Activated B cell treated with CpG ODN at 0.5 μM for 24 hours (primary cell): ENCODE measurements at places on chromosomes 7 and 10. TPM values are rescaled to one million over a fixed set of nuclear protein-coding genes. Genes with fewer than 3 reads are reported as not detected.

- DNase-seq: peak; percentile 61
- peaks cover 9% of the 10 kb centered on the region for H3K27me3 ChIP-seq
- peaks cover 38% of the 10 kb centered on the region for H3K4me1 ChIP-seq
Observed at GRCh38 chr10:119542988-119543813, 682 bp upstream of the RGS10 start.

The CLRN3 gene
- not detected in 2 replicates for total RNA-seq

GRCh38 chr7:149621776-149622175 lies 124.2 kb upstream of the ZNF746 start:
- H3K36me3 ChIP-seq: peaks cover 55% of the 10 kb centered on the region
- H3K27me3 ChIP-seq: peaks cover 3% of the 10 kb centered on the region
- DNase-seq: no peak

GRCh38 chr7:55242613-55243012 lies 122.5 kb upstream of the LANCL2 start:
- no peaks in the 10 kb centered on the region for H3K36me3 ChIP-seq
- H3K4me3 ChIP-seq: no peak overlapping the region
- no peak overlapping the region for H3K27ac ChIP-seq

The HMX3 gene
- total RNA-seq: not detected in 2 replicates

The STEAP2 gene
- total RNA-seq: not detected in 2 replicates

DNA sequence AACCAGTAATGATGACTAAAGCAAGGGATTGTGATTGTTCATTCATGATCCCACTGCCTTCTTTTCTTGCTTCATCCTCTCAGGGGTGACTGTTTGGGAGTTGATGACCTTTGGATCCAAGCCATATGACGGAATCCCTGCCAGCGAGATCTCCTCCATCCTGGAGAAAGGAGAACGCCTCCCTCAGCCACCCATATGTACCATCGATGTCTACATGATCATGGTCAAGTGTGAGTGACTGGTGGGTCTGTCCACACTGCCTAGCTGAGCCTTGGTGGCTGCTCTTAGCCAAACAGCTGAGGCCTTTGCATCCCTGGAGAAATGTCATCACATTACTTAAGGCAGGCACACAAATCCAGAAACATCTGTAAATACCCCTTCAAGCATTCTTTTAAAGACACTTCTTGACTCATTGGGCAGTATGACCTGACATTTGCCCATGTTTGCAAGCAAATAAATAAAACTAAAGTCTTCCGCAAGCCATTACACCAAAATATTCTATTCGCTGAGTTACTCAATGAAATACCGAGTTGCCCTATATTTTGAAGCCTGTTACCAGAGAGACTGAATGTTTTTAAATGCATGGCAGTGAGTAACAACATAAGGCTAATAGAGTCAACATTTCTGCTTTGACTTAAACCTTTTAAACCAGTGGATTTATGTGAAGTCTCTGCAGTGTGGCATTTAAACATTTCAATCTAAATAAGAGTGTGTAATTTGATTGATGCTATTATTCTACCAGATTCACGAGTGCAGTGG lies 166.3 kb upstream of the LANCL2 start:
- no peaks in the 10 kb centered on the region for H3K27me3 ChIP-seq
- no peaks in the 10 kb centered on the region for H3K4me1 ChIP-seq
- no peak overlapping the region for H3K27ac ChIP-seq
- no peak overlapping the region for H3K4me3 ChIP-seq
- no peaks in the 10 kb centered on the region for H3K36me3 ChIP-seq
- no peak for DNase-seq

DNA sequence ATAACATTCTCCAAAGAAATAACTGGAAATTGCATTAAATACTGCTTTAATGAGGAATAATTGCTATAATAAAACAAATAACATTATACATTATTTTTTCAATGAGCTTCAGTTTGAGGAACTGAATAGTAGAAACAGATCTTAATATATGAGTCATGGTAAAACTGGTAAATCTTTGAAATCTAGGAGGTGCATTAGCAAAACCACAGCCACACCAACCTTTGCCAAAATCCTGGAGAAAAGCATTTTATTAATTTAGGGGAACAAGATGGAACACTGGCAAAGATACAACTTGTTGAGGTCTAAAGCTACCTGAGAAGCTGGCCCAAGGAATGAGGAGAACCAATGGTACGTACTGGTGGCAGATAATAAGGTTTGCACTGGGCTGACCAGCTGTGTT lies 5.4 kb upstream of the ASL start:
- H3K36me3 ChIP-seq: no peaks in the 10 kb centered on the region
- no peak for DNase-seq
- no peak overlapping the region for H3K4me3 ChIP-seq
- H3K27me3 ChIP-seq: peaks cover 4% of the 10 kb centered on the region
- peaks cover 1% of the 10 kb centered on the region for H3K4me1 ChIP-seq
- H3K27ac ChIP-seq: no peak overlapping the region

- no peaks in the 10 kb centered on the region for H3K4me1 ChIP-seq
- no peak overlapping the region for H3K27ac ChIP-seq
- peaks cover 6% of the 10 kb centered on the region for H3K27me3 ChIP-seq
Observed at GRCh38 chr10:89090756-89091445, 100.3 kb downstream of the FAS start.

DNA sequence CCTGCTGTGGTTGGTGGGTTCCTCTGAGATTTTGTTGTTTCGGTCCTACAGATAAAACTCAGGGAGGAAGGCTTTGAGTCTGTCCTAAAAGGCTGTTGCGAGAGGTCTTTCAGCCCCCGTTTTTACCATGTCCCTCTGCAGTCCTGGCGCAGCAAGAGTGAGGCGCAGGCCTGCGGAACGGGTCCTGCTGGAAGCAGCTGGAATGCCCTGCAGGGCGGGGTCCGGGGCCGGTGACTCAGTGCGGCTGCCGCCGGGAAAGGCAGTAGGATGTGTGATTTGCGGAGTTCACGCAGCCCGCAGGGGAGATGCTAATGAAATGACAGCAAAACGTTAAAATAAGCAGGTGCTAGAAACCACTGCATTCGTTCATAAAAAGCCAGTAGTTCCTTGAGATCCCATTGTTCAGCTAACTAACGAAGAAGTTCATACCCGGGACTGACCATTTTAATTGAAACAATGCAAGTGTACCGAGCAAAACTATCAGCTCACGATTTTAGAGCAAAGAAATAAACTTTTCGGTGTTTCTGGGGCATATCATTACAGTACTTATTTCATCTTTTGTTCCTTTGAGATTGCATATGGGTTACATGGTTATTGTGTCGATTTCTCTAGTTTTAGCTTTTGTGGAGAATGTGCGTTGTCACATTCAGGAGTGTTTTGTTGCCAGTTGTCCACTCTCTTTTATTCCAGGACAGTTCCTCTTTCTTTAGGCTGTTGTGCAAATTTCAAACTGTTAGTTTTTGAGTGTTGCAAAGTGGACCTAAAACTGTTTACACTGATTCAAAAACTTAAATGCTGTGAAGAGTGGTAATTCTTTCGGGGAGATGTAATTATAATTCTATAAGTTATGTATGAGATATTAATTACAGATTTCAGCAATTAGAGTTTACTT lies 783 bp downstream of the ANLN start:
- H3K27me3 ChIP-seq: peaks cover 7% of the 10 kb centered on the region
- H3K4me3 ChIP-seq: peak overlapping the region; percentile 76
- peak; percentile 25 for DNase-seq
- no peak overlapping the region for H3K27ac ChIP-seq

DNA sequence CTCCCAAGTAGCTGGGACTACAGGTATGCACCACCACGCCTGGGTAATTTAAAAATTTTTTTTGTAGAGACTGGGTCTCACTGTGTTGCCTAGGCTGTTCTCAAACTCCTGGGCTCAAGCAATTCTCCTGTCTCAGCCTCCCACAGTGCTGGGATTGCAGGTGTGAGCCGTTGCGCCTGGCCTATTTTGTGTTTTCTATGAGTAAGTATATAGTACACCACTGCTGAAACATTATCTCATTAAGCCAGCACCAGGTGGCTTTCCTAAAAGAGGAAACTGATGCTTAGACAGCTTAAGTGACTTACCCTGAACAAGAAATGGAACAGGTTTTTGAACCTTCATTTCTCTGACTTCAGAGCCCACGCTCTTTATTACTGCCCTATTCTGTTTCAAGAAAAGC lies 7.8 kb upstream of the PTPN12 start:
- no peak for DNase-seq
- peak overlapping the region; percentile 66 for H3K27ac ChIP-seq
- no peaks in the 10 kb centered on the region for H3K36me3 ChIP-seq
- H3K27me3 ChIP-seq: no peaks in the 10 kb centered on the region
- no peak overlapping the region for H3K4me3 ChIP-seq
- H3K4me1 ChIP-seq: peaks cover 37% of the 10 kb centered on the region

The ITPRID1 gene
- total RNA-seq: not detected in 2 replicates

The ENKUR gene
- not detected in 2 replicates for total RNA-seq

- peaks cover 34% of the 10 kb centered on the region for H3K27me3 ChIP-seq
- H3K36me3 ChIP-seq: no peaks in the 10 kb centered on the region
- H3K4me1 ChIP-seq: peaks cover 6% of the 10 kb centered on the region
- no peak overlapping the region for H3K27ac ChIP-seq
- H3K4me3 ChIP-seq: no peak overlapping the region
Observed at GRCh38 chr10:99555825-99556523, 23.2 kb downstream of the NKX2-3 start.

- peaks cover 28% of the 10 kb centered on the region for H3K27me3 ChIP-seq
- H3K4me1 ChIP-seq: peaks cover 3% of the 10 kb centered on the region
- no peak overlapping the region for H3K4me3 ChIP-seq
- DNase-seq: no peak
- H3K36me3 ChIP-seq: no peaks in the 10 kb centered on the region
- H3K27ac ChIP-seq: no peak overlapping the region
Observed at GRCh38 chr7:142461437-142461836, 203.6 kb upstream of the PRSS58 start.

DNA sequence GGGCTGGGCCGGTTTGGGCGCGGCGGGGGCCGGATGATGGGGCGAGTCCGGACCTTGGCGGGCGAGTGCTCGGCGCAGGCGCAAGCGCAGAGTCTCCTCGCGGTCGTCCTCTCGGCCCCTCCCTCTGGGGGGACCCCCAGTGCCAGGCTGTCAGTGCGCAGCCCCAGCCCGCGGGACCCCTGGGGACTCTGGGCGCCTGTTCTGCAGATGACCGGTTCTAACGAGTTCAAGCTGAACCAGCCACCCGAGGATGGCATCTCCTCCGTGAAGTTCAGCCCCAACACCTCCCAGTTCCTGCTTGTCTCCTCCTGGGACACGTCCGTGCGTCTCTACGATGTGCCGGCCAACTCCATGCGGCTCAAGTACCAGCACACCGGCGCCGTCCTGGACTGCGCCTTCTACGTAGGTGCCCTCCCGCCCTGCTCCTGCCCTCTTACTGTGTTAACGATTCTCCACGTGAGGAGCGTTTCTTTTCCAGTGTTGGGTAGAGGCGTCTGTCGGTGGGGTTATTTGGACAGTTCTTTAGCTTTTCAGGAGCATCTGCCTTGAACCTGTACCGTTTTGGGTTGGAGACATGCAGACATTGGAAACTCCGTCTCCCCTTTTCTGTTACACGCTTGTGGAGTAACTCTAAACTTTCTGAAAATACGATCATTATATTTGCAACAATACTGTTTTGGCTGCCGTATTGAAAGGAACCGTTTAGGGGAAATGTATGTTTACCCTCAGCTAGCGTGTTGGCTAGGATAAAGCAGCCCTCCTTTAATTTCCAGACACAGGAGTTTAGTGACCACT lies 706 bp downstream of the BUB3 start:
- H3K4me1 ChIP-seq: peaks cover 71% of the 10 kb centered on the region
- peak; percentile 63 for DNase-seq
- H3K4me3 ChIP-seq: peak overlapping the region; percentile 100
- H3K27ac ChIP-seq: peak overlapping the region; percentile 99
- H3K36me3 ChIP-seq: peaks cover 53% of the 10 kb centered on the region

The C10orf53 gene
- not detected in 2 replicates for total RNA-seq

GRCh38 chr7:74104702-74105101 lies 21.1 kb downstream of the LIMK1 start:
- DNase-seq: no peak
- peaks cover 28% of the 10 kb centered on the region for H3K4me1 ChIP-seq
- H3K4me3 ChIP-seq: no peak overlapping the region
- no peaks in the 10 kb centered on the region for H3K27me3 ChIP-seq
- H3K27ac ChIP-seq: no peak overlapping the region
- peaks cover 67% of the 10 kb centered on the region for H3K36me3 ChIP-seq

DNA sequence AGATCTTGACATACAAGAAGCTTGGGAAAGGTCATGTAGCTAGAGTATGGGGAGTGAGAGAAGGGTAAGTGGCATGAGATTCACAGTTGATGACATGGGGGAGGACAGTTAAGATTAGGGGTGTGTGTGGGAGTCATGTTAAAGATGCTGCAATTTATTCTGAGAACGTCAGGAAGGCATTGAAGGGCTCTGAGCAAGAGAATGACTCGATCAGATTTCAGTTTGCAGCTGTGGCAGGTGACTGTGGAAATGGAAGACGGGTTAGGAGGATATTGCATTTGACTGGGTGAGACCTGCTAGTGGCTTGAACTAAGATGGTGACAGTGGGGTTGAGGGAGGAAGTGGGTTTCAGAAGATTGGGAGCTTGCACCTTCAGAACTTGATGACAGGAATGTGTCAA lies 5.6 kb downstream of the CDC123 start:
- H3K27me3 ChIP-seq: no peaks in the 10 kb centered on the region
- no peak overlapping the region for H3K4me3 ChIP-seq
- H3K4me1 ChIP-seq: peaks cover 33% of the 10 kb centered on the region
- peaks cover 68% of the 10 kb centered on the region for H3K36me3 ChIP-seq
- peak overlapping the region; percentile 3 for H3K27ac ChIP-seq

DNA sequence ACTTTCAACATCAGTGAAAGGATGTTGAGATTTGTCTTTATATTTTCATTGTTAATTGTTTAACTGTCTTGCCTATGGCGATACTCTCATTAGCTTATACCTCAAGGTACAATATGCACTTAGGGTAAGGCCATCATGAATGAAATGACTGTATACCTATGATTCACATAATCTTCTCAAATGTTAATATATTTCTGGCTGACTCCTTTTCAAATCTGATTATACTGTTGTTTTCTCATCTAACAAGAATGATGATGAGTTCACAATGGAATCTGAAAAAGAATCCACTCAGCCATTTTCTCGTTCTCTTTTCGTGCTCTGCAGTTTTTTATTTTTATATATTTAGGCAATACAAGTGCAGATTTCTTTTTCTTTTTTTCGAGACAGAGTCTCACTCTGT lies 159.1 kb downstream of the ARHGAP12 start:
- H3K4me3 ChIP-seq: no peak overlapping the region
- H3K36me3 ChIP-seq: no peaks in the 10 kb centered on the region
- H3K4me1 ChIP-seq: no peaks in the 10 kb centered on the region
- no peaks in the 10 kb centered on the region for H3K27me3 ChIP-seq

DNA sequence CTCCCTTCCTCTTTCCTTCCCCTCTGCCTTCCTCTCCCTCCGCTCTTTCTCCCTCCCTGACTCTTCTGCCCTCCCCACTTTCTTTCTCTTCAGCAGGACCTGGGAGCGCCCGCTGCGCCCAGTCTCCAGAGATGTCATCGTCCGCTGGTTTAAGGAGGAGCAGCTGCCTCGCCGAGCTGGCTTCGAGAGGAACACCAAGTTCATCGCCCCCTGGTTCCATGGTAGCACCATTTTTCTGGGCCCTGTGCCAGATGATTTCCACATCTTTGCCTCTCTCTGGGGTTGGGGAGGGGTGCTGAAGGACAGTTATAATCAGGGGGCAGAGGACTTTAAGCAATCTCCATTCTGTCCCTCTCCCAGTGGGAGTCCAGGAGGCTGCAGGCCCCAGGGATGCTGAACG lies 71.6 kb downstream of the SH2D4B start:
- no peaks in the 10 kb centered on the region for H3K27me3 ChIP-seq
- no peaks in the 10 kb centered on the region for H3K36me3 ChIP-seq
- H3K4me3 ChIP-seq: no peak overlapping the region
- H3K27ac ChIP-seq: no peak overlapping the region
- no peak for DNase-seq
- H3K4me1 ChIP-seq: no peaks in the 10 kb centered on the region

The NRG3 gene
- not detected in 2 replicates for total RNA-seq

The VWA2 gene
- not detected in 2 replicates for total RNA-seq

GRCh38 chr10:31774928-31775650 lies 153.5 kb downstream of the ARHGAP12 start:
- H3K4me1 ChIP-seq: no peaks in the 10 kb centered on the region
- H3K4me3 ChIP-seq: no peak overlapping the region
- no peaks in the 10 kb centered on the region for H3K36me3 ChIP-seq

GRCh38 chr10:114195079-114195478 lies 15.9 kb downstream of the TDRD1 start:
- H3K4me3 ChIP-seq: no peak overlapping the region
